ENCODE measurements at places on chromosomes 5 and 9.
A peak's percentile ranks its signal among the peaks of the same experiment; 100 is the strongest.

DNA sequence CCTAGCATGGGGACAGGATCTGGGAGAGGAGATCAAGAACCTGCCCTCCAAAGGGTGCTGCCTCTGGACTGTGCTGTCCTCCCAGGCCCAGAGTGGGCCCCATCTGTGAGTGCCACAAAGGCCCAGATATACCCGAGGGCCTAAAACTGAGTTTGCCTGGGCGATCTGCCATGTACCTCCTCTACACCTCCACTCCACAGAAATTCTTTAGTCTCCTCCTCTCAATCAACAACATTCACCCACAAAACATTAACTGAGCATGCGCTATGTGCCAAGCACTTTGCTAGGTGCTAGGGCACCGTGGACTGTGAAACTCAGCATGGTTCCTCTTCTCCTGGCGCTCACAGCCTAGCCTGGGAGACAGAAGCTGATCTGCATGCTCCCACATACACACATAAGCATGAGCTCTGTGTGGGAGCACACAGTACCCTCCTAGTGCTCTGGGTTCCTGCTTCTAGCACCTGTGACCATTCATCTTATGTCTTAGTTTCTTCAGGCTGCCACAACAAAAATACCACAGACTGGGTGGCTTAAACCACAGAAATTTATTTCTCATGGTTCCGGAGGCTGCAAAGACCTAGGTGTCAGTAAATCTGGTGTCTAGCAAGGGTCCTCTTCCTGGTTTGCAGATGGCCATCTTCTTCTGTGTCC, 82.0 kb upstream of the FSTL4 start:
- DNase-seq = no peak

GRCh38 chr5:16457853-16458252, 7.7 kb downstream of the ZNF622 start:
- no peak for DNase-seq

DNA sequence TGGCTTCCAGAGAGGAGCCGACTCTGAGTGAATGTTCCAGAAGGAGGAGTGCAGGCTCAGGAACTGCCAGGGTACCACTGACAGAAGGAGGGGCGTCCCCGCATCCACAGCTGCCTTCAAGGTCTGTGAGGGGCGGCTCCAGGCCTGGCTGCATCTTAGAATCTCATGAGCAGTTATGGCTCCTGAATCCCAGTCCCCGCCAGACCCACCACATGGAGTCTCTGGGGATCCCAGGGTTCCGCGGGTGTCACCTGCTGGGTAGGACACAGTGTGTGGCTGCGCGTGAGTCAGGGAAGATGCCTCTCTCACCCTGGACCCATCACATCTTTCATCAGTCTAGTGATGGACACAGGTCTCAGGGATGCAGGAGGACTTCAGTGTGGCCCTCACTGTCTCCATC, 79.2 kb downstream of the COL5A1 start:
- DNase-seq = no peak

GRCh38 chr5:101915554-101915953, 380.5 kb downstream of the SLCO4C1 start:
- no peak for DNase-seq

- DNase-seq = no peak
Measured at GRCh38 chr9:121929893-121930875, 162.9 kb downstream of the TTLL11 start.

DNA sequence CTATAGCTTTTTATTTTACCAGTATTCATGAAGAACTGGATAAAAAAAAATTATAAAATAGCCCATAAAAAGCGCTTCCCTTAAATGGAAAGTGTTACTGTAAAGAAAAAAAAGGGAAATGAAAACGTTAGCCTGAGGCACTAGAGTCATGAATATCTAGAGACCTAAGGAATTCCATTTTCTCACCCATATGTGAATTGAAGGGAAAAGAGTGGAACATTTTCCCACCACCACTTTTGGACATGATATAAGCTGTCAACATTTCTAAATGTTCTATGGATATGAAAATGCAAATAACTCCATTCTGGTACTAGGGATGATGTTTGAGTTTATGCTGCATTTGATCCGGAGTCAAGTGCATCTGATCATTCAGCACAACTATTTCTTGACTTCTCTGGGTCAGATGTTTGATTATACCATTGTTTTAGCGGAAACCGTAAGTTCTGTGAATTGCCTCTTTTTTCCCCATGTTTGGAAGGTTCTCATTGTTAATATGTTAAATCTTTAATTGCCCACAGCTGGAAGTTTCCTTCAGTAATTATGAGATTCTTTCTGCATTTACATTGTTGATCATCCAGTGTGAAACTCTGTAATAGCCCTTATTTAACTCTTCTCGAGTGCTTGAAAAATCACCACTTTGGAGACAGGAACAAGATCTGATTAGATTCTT, 467.4 kb upstream of the SEMA6A start:
- no peak for DNase-seq

DNA sequence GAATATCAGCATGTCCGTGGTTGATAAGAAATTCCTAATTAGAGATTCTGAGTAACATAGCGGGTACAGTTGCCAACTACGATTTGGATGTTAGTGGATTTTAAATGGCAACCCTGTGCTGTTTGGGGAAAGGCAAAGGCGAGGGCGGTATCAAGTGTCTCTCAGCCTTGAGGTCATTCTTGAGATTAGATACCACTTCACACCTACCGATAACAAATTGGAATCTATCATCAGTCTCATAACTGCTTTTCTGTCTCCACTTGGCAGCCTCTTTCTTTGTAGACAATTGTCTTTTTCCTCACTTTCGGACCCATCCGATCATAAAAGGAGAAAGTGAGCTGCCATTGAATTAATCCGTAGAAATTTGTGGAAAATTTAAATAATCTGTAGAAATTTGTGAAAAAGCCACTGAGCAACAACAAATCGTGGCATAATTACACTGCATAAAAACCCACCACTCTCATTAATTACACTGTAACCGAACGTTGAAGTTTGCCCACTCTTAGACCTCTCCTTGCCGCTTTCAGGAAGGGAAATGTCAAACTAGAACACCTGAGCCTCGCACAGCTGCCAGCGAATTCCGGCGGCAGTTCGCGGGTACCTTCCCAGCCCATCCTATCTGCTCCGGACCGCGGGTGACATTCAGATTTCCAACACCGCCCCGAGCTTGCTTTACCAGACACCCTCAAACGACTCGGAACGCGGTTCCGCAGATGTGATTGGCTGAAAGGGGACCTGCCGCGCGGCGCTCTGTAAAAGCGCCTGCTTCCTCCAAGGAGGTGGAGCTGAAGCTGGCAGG, 849 bp upstream of the RGMB start:
- peak; percentile 60 for DNase-seq

- no peak for DNase-seq
Measured at GRCh38 chr9:26169708-26170107, 491.5 kb upstream of the TUSC1 start.

GRCh38 chr9:12963537-12963936, 188.7 kb downstream of the LURAP1L start:
- DNase-seq = no peak

- DNase-seq = peak; percentile 81
Measured at GRCh38 chr9:97559111-97559514, 57.6 kb downstream of the TMOD1 start.

DNA sequence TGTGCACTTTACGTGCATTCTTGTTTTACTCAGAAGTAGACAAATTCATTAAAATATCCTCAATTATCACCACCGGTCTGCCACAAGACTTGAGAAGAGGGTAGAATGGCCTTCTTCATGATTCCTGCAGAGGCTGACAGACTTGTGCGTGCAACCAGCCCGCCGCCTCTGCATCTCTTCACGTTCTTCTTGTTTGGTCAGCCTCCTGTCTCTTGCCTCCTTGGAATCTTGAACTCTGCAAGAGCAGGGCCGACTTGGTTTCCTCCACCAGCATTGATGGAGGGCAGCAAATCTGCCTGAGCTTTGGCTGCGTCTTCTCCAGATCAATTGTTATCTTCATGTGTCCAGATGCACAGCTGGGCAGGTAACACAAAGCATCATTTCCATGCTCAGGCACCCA, 20.2 kb downstream of the UBE2QL1 start:
- DNase-seq = no peak

GRCh38 chr5:159459951-159460538, 129.8 kb upstream of the IL12B start:
- no peak for DNase-seq

DNA sequence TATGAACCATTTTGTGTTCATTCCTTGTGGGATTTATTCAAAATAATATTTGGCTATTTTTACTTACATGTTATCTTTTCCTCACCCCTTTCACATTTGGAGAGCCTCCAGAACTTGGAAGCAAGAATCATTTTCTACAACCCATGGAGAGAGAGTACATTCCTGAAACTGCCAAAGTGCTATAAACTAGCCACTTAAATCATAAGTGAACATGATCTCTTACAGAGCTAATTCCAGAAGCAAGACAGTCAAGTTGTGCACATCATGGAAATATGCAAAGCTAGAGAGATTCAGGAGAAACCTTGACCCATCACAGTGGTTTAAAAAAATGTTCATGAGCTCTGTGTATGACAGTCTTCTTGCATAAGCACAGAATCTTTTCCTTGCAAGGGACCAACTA, 883.6 kb upstream of the C9orf72 start:
- no peak for DNase-seq

DNA sequence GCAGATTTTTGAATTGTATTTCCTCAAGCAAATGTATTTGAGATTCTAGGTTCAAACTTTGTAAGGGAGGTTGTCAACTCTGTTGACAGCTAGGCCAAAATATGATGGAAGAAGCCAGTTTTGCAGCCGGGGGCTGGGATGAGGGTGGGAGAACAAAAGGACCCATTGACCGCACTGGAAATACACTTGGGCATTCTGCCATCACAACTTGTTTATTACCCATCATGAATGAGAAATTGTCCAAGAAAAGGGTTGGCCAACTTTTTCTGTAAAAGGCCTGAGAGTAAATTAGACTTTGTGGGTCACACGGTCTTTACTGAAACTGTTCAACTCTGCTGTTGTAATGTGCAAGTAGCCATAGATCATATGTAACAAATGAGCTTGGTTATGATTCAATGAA, 221.3 kb upstream of the KLF9 start:
- DNase-seq = no peak

- no peak for DNase-seq
Measured at GRCh38 chr5:31362931-31363568, 168.8 kb downstream of the DROSHA start.

- no peak for DNase-seq
Measured at GRCh38 chr9:27196383-27196782, 87.4 kb downstream of the TEK start.

DNA sequence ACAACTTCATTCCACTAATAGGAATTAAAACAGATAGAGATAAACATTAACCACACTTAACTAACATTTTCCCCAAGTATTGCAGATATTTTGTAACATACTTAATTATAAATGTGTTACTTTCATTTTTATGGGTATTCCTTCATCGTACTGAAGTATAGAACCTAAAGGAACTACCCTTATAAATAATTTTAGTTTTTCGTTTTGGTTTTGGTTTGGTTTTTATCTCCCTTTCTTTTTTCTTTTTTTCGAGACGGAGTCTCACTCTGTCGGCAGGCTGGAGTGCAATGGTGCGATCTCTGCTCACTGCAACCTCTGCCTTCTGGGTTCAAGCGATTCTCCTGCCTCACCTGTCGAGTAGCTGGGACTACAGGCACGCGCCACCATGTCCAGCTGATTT, 60.1 kb upstream of the LMNB1 start:
- no peak for DNase-seq

DNA sequence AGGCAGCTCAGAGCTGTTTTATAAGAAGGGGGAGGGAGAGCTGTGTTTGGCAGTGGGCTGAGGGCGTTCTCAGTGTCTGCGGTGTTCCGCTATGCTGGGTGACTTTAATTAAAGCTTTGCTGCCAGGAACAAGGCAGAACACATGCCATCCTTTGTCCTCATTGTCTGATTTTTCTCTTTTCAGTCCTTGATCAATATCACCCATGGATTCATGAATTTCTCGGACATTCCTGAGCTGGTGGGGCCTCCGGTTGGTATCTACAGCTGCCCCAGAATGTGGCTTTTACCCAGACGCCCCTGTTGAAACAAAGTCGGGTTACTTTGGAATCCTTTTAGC, 66.5 kb upstream of the TGFBR1 start:
- DNase-seq = no peak

Measured in GM13976 (cell line).